ENCODE measurements at places on chromosomes 3 and 15.

GRCh38 chr15:57382969-57383368 is 6.7 kb downstream of the CGNL1 start:
- DNase-seq, result no peak

DNA sequence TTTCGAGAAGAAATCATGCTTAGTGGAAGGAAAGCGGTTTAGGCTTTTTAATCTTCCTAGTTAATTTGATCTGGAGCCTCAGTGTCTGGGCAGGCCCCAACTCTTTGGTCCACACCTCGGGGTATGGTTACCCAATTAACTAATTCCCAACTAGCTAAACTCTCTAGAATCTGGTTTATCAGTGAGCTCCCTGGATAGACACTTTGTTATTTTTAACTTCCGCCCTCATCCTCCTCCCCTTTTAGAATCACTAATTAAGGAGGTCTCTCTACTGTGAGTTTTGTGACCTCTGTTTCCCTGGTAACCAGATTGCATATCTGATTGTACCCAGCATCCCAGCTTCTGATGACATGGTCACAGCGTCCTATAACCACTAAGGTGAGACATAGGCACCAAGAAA is 112.2 kb downstream of the RARB start:
- no peak for DNase-seq

DNA sequence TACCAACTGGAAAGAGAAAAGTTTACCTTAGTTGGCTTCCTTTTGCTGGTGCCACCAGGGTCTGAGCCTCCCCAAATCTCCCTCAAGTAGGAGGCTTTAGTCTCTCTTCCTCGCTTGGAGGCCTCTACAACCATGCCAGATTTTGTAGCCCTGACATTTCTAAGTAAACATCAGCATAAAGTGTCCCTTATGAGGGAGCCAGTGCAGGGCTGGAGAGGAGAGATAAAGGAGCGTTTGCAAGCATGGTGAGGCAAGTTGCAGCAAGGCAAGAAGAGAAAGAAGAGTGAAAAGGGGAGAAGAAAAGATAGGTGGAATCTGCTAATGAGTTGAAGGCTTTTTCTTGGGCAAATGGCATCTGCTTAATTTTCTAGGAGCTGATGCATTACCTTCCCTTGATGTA is 82.7 kb upstream of the FNDC3B start:
- no peak for DNase-seq

DNA sequence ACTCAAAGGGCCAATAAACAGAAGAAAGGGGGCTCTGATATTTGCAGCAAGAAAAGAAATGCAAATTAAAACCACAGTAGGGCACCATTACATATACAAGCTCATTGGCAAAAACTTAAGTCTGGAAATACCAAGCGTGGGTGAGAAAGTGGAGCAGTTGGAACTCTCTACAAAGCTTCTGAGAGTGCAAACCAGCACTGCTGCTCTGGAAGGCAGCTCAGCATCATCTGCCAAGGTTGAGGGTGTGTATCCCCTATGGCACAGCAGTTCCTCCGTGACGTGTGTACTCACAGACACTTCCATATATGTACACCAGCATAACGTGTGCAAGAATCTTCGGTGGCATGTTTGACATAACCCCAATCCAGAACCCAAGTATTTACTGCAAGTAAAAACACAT is 271.0 kb upstream of the ATP10A start:
- DNase-seq, result no peak

DNA sequence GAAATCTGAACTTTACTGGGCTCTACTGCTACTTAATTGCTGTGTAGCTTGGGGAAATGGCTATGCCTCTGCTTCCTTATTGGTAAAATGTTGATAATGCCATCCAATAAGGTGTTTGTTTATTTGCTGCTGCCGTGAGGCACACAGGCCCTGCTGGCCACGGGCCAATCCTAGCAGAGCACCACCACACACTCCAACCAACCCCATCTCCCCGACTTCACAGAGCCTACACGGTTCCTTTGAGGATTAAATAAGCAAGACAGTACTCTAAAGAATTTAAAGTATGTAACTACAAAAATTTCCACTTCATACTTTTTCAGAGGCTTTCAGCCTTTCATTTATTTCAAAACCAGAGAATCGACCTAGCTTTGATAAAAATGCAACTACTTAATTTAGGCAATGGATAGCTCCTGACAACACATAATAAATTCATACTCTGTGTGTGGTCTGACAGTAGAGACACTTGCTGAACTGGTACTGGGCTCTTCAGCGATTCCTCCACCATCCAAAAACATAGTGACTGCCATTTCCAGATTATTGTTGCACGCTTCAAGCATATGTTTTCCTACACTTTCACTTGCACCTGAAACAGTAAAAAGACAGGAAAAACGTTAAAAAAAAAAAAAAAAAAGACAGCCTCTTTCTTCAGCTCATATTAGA is 25.3 kb downstream of the UBXN7 start:
- no peak for DNase-seq

GRCh38 chr3:127789051-127789450 is 33.3 kb downstream of the MGLL start:
- DNase-seq, result no peak

- DNase-seq, result no peak
These were observed 141.6 kb downstream of the EBLN2 start for GRCh38 chr3:73203101-73203500.

DNA sequence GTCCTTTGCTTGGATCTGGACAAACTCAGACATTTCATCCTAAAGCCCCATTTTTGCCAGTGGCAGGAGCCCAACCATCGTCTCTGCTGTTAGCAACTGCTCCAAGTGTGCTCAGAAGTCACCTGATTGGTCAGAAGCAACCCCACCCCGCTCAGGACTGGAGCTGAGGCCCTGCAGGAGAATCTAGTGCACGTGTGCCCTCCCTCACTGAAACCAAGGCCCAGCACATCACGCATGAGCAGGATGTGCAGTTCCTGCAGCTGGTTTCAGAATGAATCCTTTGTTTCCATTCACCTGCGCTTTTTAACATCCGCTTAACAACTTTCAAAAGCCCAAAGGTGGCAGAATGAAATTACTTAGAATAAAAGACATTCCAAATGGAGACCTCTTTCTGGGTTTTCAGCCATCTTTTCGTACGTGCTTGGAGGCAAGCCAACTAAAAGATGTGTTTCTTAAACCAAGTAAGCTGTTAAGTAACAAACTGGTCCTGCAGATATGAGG is 81.2 kb downstream of the SRGAP3 start:
- DNase-seq, result no peak

DNA sequence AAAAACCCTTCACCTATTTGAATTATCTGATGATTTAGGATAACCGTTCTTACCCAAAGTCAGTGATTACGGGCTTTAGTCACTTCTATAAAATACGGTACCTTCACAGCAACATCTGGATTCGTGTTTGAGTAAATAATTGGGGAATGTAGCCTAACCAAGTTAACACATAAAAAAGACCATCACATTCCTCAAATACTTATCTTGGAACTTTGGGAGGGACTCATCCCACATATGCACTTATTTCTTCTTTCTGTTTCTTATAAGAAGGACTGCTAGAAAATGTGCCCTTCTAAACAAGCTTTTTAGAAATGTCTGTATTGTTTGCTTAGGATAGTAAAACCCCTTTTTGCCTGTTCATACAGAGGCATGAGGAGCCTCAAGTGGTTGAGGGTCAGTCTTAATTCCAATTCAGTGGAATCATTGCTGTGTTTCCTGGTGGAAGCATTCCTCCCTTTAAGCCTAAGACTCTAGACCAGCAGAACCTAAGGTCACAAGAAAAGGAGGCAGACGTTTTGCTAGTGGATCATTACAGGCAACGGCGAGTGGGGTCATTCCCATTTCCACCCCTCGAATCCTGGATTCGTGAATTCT is 67.5 kb downstream of the TMEM44 start:
- DNase-seq, result no peak

GRCh38 chr3:122307976-122308375 is 17.1 kb upstream of the CSTA start:
- peak; percentile 57 for DNase-seq

GRCh38 chr3:103440539-103441203 is 1005.9 kb downstream of the ZPLD1 start:
- no peak for DNase-seq

DNA sequence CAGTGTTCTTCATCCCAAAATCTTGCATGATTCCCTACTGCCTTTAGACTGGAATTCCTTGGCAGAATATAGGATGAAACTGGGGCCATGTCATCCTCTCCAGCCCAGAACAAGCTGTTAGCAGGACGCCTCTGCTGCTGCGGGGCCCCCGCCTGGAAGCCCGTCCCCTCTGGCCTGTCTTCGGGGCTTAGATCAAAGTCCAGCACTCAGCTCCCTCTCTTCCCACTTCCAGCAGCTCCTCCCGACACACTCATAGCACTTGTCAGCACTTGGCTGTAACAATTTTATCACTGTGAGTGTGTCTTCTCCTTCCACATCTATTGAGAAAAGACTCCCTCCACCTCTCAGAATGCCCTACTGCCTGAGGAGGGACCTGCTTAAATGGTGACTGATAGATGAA is 112.0 kb upstream of the HACD2 start:
- no peak for DNase-seq

- peak; percentile 39 for DNase-seq
These were observed 61.4 kb upstream of the LEKR1 start for GRCh38 chr3:156764751-156765150.

DNA sequence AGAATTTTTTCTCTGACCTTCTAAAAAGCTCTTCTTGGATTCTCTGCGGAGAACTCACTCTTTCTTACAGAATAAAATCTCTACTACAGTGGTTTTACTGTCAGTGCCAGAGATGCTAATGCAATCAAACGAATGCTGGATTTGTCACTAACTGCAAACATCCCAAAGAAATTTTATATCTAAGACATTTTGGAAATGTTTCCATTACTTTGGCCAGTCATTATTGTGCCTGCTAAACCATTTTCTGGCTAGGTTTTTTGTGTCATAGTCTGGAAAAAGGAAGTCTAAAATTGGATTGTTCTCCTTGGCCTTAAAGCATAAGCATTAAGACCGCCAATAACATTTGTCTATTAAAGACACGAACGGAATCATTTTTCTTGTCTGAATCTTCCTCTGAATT is 54.0 kb downstream of the PLOD2 start:
- DNase-seq, result no peak

- no peak for DNase-seq
These were observed 1041.2 kb downstream of the TUSC7 start for GRCh38 chr3:117750674-117751269.

- no peak for DNase-seq
These were observed 43.5 kb upstream of the UBE2E1 start for GRCh38 chr3:23762214-23762613.

- DNase-seq, result peak; percentile 69
These were observed 9.8 kb downstream of the RAB27A start for GRCh38 chr15:55279746-55280351.

GRCh38 chr3:105865016-105865623 is 3.7 kb downstream of the CBLB start:
- DNase-seq, result no peak

DNA sequence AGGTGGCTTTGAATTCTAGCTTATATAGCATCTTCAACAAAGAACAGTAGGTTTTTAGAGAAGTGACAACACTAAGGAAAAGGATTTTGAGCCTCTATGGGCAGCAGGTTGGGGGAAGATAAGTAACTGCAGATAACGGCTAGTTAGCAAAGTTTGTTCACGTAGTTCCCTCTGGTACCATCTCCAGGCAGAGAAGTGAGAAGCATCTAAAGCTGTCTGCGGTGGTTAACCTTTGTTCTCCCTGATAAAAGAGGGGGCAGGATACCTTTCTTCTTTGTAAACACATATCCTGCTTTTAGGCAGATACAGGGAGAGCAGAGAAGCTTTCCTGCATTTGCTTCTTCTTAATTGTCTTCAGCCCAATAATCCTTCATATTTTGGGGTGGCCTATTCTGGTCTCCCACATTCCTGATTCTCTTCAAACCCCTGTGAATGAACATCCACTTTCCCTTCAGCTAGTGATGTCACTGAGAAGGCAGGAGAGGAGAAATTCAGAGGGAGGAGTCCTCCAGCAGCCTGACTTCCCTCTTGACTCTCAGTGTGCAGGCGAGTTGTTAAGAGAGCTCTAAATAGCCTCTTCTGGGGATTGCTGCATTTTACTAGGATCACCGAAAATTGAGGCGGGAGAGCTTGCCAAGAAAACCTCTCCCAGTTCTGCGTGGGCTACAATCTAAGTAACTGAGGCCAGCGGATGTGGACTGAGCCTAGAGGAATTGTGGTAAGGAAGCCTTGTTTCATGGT is 393.7 kb upstream of the C2CD4B start:
- no peak for DNase-seq

GRCh38 chr3:30544812-30545211 is 61.6 kb upstream of the TGFBR2 start:
- DNase-seq, result peak; percentile 57

- no peak for DNase-seq
These were observed 90.6 kb downstream of the SOX14 start for GRCh38 chr3:137854533-137855261.

GRCh38 chr3:76958274-76958673 is 81.6 kb upstream of the ROBO2 start:
- no peak for DNase-seq

GRCh38 chr3:50156549-50157493 is 1.7 kb downstream of the SEMA3F start:
- no peak for DNase-seq

- DNase-seq, result no peak
These were observed 54.8 kb upstream of the BCL6 start for GRCh38 chr3:187799942-187800641.

GRCh38 chr3:106616556-106616955 is 747.7 kb upstream of the CBLB start:
- DNase-seq, result no peak

DNA sequence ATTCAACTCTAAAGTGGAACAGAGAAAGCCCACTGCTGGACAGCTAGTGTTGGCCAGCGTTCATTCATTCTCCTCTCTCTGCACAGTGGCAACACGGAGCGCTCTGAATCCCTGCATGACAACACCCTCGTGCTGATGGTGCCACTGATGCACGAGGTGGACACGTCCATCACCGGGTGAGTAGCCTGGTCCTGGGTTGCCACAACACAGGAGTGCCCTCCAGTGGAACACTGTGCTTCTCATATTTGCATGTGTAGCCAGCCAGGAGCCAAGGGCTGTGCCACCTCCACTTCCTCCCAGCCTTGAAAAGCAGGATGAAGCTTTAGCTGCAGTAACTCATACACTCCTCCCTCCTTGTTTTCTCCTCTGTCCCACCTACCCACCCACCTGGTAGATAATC is 120.0 kb upstream of the CTDSPL start:
- DNase-seq, result peak; percentile 13

DNA sequence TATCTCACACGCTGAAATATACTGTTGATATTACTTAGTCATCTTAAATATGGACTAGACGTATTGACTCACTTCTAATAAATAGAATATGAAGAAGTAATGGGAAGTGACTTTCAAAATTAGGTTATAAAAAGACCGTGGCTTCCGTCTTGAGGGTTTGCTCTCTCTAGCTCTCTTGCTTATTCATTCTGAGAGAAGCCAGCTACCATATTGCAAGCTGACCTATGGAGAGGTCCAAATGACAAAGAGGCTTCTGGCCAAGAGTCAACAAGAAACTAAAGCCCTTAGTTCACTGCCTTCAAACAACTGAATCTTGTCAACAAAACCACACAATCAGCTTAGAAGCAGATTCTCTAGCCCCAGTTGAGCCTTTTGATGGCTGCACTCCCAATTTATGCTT is 46.1 kb downstream of the SLC9C1 start:
- no peak for DNase-seq

DNA sequence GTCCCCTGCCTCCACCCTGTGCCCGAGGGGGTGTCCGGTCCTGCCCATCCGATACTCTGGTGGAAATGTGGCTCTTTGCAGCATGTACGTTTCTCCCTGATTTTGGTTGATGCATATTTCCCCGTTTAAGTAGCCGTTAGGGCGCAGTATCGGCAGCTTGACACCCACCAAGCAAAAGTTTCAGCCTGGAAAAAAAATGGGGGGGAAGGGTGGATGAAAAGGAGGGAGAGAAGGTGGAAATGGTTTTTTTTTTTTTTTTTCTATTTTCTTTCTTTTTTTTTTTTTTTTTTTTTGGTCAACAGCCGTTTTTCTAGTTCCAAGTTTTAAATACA is 1.3 kb downstream of the RAP2B start:
- peak; percentile 19 for DNase-seq

All from inflammatory macrophage (primary cell).